ENCODE measurements at places on chromosomes 1 and 21.

GRCh38 chr1:101178341-101178687, 58.5 kb upstream of the S1PR1 start:
- DNase-seq = no peak

DNA sequence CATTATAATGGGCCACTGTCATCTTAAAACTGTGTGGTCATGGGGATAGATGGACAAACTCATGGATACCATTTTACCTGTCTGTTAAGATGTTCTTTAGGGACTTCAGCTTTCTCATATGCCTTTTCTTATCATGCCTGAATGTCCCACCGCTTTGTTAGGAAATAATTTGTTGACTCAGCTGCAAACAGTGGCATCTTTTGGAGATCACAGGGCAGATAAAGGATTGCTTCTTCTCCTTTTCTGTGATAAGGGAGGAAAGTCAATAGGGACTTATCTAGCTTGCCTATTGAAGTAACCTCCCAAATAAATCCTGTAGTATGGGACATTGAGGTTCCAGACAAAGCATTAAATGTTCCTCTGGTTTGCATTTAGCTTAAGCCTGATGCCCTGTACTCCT, 79.8 kb upstream of the KIAA0040 start:
- no peak for DNase-seq

DNA sequence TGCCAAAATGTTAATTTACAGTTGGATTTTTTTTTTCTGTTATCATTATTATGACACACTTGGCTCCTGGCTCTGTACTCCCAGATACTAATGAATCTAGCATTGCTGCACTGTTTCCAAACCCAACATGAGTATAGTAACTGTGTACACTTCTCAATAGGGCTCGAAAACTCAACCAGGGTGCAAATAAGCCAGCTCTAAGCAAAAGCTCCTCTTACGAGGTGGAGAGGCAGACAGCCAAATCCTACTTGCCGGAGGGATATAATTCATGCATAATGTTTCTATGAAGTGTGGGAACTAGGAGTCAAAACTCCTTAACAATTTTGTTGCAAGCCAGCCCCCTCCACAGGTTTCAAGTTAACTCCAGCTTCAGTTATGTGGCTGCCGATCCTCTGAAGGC, 510.4 kb upstream of the ZP4 start:
- no peak for DNase-seq

GRCh38 chr1:53899206-53899628, 5.2 kb downstream of the DIO1 start:
- DNase-seq = no peak

DNA sequence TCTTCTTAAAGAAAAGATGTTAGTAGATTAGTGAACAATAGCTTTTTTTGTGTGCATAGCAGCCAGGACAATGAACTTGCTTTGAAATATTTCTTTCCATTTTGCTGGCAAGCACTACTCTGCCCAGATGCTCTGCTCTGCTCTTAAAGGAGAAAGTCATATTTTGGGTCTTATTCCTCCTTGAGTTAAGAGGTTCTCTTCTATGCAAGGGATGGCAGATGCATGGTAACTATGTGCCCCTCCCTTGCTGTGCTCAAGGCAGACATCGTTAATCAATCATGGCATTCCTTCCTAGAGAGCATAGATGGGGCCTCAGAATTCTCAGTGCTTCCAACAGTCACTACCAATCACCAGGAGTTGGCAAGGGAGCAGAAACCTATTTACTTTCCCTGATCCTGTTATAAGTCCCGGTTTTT, 27.6 kb downstream of the NIPAL3 start:
- no peak for DNase-seq

GRCh38 chr1:25338986-25339385, 852 bp downstream of the TMEM50A start:
- no peak for DNase-seq

DNA sequence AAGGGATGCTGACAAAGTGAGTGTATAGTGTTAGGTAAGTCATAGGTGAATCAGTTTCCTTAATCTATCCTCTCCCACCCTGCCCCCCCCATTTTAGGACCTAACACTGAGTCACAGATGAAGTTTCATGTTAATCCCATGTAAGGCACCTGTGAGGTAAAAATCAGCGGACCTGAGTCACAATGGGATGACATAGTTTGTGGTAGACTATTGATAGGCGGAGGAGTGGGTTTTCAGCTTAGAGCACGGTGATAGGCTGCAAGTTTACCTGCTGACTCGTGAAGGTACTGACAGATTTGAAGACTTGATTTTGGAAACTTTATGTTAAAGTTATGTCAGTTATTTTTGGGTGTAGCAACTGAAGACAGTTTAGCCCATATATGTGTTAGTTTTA, 1.7 kb downstream of the TOR1AIP1 start:
- DNase-seq = no peak

Data from stimulated activated CD8-positive, alpha-beta memory T cell treated with anti-CD3 and anti-CD28 coated beads, Interleukin-4, amount 100 ng/mL, for 1 hour (primary cell).